ENCODE measurements at places on chromosomes 6 and 20.

GRCh38 chr6:41555326-41556300, 9.4 kb downstream of the FOXP4 start:
- no peak for DNase-seq

DNA sequence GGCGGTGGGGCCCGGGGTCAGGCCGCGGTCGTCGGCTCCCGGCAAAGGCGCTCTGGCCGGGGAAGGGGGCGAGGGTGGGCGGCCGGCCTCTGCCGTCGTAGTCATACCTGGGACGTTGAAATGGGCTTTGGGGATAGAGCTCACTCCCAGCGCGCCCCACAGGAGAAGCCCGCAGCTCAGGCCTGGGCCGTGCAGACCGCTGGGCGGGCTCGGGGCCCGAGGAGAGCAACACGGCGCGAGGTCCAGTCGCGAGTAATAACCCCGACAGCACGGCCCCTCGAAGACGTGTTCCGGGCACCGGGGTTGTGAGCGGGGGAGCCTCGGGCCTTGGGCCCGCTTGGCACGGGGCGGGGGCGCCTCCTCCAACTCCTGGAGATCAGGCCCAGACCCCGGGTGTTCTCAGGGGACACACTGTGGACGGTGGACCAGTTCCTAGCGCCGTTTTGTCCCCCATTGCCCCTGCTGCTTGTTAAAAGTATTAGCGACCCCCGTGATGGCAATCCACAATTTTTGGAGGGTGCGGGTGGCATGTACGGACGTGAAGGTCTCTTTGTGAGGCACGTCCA, 10.9 kb downstream of the FOXC1 start:
- no peak for DNase-seq

DNA sequence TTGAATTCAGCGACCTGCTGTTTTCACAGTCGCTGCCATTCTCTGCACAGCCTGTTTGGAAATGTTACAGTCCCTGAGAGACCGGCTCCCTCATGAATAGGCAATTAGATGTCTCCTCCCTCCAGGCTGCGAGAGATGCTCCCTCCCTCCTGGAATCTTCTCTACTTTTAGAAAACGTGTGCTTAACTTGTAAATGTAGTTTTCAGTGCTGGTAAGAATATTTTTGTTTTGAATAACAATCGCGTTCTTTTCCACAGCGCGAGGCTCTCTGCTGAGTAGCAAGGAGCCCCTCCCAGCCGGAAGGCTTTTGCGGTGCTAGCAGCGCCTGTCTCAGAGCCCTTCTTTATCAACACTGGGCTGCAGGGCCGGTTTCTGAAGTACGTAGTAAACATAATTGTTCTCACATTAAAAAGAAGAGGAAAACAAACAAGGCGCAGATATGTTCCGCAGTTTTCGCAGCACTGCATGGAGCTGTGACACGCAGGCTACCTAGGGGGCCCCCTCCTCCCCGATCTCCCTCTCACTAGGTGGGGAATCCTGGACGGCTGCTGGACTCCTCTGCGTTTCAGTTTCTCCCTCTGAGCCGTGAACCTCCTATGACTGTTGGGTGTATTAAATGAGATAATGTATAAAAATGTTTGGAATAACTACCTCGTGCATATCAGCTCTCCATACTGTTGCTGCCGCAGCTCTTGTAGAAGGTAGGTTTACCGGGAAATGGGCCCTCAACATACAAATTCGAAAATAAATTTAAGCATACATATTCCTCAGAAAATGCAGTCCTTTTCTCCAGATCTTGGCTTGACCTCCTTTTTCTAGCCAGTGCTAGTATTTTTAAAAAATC, 79.0 kb upstream of the SPACA1 start:
- peak; percentile 34 for DNase-seq

GRCh38 chr6:44868910-44869309, 459.2 kb upstream of the RUNX2 start:
- no peak for DNase-seq

GRCh38 chr20:48799328-48800105, 28.3 kb downstream of the PREX1 start:
- DNase-seq = no peak

DNA sequence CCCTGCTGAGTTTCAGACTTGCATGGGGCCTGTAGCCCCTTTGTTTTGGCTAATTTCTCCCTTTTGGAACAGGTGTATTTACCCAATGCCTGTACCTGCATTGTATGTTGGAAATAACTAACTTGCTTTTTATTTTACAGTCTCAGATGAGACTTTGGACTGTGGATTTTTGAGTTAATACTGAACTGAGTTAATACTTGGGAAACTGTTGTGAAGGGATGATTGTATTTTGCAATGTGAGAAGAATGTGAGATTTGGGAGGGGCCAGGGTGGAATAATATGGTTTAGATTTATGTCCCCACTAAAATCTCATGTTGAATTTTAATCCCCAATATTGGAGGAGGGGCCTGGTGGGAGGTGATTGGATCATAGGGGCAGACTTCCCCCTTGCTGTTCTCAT, 99.1 kb upstream of the IRAK1BP1 start:
- no peak for DNase-seq

DNA sequence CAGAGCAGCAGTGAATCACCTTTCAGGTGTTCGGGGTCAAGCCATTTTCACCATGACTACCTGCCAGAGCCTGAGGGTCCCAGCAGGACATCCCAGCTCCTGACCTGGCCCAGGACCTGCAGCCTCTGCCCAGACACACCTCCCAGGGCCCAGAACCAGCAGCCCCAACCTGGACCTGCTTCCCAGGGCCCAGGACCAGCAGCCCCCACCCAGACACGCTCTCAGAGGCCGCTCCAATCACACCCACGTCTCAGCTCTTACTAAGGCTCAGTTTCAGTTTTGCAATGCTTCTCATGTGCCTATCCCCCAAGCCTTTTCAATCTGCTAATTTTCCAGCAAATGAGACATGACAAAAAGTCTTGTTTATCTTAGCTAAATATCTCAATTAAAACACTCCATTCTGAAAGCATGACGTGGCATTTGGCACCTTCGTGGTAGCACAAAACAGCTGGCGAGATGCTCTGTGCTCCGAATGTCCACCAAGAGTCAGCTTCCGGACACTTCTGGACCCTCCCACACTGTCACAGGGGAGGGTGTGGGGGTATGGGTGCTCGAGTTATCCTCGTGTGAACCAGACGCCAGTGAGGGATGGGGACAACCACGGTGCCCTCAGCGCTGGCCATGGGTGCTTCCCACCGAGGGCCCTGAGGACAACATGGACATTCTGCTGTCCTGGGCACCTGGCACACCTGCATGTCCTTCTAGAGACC, 253.2 kb downstream of the DLL1 start:
- DNase-seq = peak; percentile 68

DNA sequence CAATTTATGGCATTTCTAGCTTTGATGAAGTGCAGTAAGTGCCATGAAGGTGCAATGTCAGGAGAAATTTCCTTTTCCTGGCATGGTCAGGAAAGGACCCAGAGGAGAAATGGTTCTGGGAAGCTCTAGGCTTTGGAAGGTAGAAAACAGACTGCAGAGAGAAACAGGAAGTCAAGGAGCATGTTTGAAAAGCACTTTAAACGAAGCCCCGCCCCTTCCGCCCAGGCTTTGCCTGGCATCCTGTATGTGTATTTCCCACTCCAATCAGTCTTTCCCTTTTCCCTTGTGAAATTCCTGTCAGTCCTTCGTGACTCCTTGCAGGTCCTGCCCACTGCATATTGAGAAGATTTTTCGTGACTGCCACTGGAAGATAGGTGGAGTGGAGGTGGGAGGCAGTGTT, 320.9 kb upstream of the SASH1 start:
- no peak for DNase-seq

DNA sequence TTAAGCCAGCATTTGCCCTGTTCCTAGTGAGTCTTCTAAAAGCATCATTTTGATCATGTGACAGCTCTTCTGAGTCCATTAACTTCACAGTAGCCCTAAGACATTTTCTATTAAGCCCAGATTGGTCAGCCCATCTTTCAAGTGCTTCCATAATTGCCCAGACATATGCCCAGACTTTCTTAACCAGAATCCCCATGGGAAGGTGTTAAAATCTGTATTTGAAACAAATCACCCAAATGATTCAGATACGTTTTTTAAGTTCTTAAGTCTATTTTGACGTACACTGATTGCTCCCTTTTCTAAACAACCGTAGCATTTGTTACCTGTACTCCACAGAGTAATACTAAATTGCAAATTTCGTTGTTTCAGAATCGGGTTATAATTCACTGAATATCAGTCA, 89.3 kb downstream of the BCAS1 start:
- no peak for DNase-seq

GRCh38 chr6:106377061-106377540, 16.6 kb downstream of the CRYBG1 start:
- no peak for DNase-seq

DNA sequence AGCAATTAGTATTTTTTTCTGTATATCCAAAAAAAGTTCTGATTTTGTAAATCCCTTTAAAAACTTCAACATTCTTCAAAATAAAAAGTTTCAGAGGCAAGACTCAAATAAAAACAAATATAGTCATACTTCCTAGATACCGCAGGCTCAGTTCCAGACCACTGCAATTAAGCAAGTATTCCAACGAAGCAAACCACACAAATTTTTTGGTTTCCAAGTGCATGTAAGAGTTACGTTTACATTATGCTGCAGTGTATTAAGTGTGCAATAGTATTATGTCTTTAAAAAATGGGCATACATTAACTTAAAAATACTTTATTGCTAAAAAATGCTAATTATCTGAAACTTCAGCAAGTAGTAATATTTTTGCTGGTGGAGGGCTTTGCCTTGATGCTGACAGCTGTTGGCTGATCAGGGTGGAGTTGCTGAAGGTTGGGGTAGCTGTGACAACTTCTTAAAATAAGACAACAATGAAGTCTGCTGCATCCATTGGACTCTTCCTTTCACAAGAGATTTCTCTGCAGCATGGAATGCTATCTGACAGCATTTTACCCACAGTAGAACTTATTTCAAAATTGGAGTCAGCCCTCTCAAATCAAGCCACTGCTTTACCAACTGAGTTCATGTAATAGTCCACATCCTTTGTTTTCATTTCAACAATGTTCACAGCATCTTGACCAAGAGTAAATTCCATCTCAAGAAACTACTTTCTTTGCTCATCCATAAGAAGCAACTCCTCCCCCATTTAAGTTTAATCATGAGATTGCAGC, 46.0 kb downstream of the PHIP start:
- no peak for DNase-seq

- DNase-seq = no peak
Measured at GRCh38 chr6:82484001-82484400, 120.4 kb downstream of the TPBG start.

GRCh38 chr6:129744201-129744879, 34.4 kb upstream of the ARHGAP18 start:
- DNase-seq = no peak

DNA sequence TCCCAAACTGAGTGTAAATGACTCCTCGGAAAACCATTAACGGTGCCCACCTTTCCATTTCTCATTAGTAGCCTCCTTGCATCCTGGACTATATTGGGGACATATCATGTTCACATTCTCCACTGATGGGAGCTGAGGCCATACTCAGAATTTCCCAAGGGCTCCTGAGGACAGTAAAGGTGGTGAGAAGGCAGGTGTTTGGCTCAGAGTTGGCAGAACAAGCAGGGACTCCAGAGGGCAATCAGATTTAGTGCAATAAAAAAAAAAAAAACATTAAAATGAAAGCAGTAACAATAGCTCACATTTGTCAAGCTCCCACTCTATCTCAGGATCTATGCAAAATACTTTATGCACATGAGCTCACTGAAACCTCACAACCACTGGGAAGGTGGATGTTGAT, 401.4 kb downstream of the MAFB start:
- DNase-seq = no peak

- no peak for DNase-seq
Measured at GRCh38 chr6:133894795-133895358, 6.0 kb downstream of the TCF21 start.

- DNase-seq = no peak
Measured at GRCh38 chr20:59221707-59222252, 58.2 kb downstream of the ZNF831 start.

GRCh38 chr6:120894077-120894476, 440.2 kb downstream of the TBC1D32 start:
- DNase-seq = no peak

DNA sequence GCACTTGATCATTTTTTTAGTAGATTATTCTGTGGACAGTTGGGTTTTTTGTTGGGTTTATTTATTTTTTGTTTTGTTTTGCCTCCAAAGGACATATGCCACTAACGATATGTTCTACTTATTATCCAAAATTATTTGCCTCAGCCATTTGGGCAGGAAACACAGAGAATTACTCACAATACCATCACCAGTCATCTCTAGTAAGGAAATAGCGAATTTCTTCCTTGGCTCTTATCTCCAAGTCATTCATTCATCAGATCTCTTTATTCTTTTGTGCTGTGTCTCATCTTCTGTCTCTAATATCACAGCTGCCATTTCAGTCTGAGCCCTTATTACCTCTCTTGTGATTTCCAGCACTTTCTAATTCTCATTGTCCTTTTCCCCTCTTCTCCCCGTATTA, 130.4 kb upstream of the SMLR1 start:
- DNase-seq = no peak

DNA sequence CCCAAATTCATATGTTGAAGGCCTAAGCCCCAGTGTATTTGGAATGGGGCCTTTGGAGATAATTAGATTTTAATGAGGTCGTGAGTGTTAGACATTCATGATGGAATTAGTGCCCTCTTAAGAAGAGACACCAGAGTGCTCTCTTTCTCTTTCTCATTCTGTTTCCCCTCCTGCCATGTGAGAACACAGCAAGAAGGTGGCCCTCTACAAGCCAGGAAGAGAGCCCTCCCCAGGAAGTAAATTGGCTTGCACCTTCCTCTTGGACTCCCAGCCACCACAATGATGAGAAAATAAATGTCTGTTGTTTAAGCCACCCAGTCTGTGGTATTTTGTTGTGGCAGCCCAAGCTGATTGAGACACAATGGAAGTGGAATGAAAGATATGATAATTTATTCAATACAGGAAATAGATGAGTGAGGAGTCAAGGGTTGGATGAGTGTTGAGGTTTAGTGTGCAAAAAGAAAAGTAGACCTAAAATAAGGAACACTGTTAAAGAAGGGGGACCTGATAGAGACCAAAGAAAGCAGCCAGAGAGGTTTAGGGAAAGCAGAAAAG, 25.9 kb upstream of the ATXN1 start:
- no peak for DNase-seq
